Activated naive CD8-positive, alpha-beta T cell treated with anti-CD3 and anti-CD28 coated beads for 36 hours (primary cell): ENCODE measurements at places on chromosomes 4 and X. TPM values are rescaled to one million over a fixed set of nuclear protein-coding genes. Genes with fewer than 3 reads are reported as not detected.

GRCh38 chr4:90137555-90137954 is 10.4 kb downstream of the CCSER1 start:
- DNase-seq, result no peak

GRCh38 chr4:114603497-114603896 is 4.9 kb downstream of the UGT8 start:
- DNase-seq, result no peak

DNA sequence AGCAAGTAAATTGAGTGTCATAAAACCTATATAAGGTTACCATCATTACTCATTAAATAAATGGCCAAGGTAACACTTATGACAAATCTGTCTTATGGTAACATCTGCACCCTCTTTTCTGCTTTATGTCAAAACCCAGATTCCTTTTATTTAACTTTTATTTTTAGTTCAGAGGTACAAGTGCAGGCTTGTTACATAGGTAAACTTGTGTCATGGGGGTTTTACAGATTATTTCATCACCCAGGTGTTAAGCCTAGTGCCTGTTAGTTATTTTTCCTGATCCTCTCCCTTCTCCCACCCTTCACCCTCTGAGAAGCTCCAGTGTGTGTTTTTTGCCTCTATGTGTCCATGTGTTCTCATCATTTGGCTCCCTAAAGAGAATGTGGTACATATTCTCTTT is 930.7 kb downstream of the CCSER1 start:
- DNase-seq, result no peak

DNA sequence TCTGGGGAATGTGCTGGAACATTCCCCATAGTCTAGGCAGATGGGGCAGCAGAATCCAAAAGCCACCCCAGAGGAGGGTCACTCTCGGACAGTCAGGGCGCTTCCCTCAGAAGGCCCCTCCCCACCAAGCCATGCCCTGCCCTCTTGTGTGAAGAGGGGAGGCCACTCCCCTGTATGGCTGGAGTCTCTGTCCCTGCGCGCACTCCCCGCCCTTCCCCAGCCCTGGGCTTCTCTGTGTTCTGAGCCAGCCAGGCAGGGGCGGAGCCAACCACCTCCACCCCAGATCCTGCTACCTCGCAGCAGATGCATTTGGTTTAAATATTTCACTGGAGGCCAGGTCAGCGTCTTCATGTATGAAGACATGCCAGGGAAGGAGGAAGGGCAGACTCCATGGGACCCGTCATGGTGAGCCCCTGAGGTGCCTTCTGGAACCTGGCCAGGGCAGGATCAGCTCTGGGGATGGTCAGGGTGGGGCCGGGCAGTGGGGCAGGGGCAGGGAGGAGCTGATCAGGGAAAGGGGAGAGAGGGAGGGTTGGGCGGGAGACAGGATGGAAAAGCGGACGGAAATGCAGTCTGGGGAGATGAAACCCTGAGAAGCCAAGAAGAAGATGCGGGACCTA is 107.3 kb downstream of the ADRA2C start:
- no peak for DNase-seq

DNA sequence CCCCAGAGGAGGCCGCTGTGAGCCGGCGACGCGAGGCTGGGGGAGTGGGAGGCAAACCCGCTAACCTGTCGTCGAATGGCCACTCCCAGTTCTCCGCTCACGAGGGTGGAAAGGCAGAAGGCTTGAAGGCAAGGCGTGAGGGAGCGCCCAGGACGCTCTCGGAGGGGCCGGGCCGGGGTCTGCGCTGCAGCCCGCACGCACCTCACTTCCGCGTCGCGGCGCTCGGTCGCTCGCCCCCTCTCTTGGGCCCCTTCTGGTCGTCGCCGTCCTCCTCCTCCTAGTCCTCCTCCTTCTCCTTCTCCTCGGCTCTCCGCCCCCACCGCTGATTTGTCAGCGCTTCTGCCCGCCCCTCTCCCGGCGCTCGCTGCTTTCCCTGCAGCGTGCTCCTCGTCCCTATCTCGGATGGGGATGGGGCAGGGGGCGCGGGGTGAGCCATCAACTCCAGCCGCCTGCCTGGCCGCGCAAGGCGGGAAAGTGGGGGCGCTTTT is at the start of gene SNCA:
TSS of gene SNCA (minus strand) at position 265 of the 488 bp plus-strand sequence. CDS start 1,494 bp downstream, outside the sequence.
- DNase-seq, result peak; percentile 35

GRCh38 chrX:7412840-7413239 is 264.9 kb upstream of the PUDP start:
- no peak for DNase-seq

DNA sequence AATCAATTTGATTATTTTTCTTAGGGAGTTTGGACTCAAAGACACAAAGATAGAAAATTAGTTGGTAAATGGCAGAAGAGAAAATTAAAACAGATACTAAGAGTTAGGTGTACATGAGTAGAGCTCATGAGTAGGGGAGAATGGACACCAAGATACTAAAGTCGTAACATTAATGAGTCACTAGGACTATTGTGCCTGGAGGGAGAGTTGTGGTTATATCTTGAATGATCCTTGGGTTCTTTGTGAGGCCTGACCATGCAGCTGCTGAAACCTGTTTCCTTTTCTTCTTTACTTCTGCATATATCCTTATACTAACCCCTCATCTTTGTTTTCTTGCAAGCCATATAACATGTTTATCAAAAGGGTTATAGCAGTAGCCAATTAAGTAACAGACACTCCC is 532.8 kb downstream of the RPA4 start:
- no peak for DNase-seq

- peak; percentile 6 for DNase-seq
These were observed 335.8 kb upstream of the F9 start for GRCh38 chrX:139194571-139195280.

DNA sequence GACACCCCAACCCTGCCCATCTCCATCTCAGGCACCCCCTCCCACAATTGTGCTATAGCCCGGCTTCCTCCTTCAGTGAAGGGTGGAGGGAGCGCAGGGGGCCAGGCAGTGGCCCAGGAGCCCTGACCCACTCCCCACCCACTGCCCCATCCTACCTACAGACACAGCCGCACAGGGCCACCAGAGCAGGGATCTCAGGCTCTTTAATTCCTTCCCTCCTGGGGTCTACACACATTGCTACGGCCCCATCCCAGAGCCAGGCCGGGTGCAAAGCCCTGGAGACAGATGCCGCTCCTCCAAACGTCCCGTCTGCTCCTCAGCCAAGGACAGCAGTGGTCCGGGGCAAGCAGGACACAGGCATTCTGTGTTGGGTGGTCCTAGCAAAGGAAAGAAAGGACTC is 12.8 kb upstream of the DUSP9 start:
- DNase-seq, result no peak

GRCh38 chr4:169530048-169530447 is 82.3 kb downstream of the NEK1 start:
- DNase-seq, result no peak

DNA sequence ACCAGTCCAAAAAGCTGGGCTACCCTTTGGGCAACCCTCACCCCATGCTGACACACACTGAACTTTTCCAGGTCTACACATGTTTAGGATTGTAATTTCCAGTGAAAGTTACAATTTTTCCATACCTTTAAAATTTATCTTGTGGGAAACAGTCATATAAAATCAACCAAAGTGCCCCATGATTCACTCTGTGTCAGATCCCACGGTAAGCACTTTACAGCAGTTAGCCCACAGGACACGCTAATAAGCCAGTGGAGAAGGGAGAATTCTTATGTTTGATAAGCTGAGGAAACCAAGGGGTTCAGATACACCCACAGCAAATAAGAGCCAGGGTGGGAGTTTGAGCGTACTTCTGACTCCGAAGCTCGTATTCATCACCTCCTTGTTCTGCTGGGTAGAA is 72.4 kb upstream of the TBL1X start:
- DNase-seq, result no peak

DNA sequence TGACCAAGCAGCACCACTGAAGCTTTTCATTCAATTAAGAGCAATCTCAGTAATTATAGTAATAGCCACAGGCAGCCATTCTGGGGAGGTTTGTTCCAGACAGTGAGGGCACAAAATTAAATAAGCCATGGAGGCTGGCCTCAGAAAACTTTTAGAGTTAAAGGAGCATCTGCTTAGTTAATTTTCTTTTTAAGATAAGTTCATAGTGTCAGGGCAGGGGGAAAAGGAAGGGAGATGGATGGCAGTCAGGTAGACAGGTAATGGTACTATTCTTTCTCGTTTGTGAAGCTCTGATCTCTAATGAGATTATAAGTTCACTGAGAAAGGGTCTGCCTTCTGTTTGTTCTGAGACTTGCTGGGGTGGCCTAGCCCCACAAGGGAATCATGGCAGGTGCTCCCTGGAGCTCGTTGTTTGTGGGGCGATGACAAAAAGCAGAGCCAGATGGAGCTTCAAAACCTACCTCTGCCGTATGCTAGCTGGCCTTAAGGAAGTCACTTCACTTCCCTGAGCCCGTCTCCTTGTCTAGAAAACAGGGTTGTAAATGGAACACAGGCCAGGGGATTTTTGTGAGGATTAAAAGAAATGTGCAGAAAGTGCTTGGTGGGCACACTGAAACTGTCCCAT is 44.6 kb upstream of the FGFBP2 start:
- no peak for DNase-seq

ETDB gene
- not detected for total RNA-seq

RPS6KA6 gene
- total RNA-seq, result 0.56 TPM

GRID2 gene
- total RNA-seq, result not detected

MAGEA9B gene
- not detected for total RNA-seq
